ENCODE measurements at places on chromosomes 6 and 20.
A peak's percentile ranks its signal among the peaks of the same experiment; 100 is the strongest.

GRCh38 chr20:10105046-10105445 lies 70.3 kb downstream of the ANKEF1 start:
- no peak for DNase-seq

DNA sequence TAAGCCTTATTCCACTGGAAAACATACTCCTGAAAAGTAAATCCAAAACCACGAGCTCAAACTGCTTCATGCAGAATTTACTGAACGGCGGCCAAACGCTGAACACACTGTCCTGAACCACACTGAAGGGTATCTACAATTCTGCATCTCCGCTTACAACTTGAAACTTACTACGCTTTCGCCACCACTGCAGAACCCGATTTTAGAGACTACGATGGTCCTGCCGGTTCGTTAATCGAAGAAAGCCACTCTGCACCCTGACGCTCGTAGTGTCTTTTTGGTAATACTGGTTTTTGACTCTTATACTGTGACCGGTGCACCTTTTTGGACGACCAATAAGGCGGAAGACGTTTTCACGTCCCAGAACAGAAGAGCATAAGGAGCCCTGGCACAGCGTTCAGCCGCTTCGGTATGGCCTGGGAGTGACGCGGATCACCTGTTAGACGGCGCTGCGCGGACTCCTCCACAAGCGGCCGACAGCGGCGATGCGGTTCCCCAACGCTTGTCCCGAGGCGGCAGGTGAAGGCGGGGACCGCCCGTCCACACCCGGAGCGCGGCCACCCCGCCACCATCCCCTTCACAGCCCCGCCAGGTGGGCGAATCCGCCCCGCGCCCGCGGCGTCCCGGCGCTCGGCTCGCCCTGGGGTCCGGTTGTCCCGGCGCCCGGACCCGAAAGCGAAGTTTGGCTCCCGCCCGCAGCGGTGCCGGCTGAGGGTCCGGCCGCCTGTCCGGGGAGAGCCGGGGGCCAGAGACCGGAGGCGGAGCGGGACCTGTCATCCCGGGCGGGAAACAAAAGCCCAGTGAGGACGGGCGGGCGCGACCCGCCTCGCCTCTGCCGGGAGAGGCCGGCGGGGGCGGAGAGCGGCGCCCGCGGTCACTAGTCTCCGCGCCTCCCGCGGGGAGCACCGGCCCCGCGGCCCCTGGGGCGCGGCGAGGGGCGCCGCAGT lies 784 bp downstream of the FKBP5 start:
- DNase-seq, result peak; percentile 71

DNA sequence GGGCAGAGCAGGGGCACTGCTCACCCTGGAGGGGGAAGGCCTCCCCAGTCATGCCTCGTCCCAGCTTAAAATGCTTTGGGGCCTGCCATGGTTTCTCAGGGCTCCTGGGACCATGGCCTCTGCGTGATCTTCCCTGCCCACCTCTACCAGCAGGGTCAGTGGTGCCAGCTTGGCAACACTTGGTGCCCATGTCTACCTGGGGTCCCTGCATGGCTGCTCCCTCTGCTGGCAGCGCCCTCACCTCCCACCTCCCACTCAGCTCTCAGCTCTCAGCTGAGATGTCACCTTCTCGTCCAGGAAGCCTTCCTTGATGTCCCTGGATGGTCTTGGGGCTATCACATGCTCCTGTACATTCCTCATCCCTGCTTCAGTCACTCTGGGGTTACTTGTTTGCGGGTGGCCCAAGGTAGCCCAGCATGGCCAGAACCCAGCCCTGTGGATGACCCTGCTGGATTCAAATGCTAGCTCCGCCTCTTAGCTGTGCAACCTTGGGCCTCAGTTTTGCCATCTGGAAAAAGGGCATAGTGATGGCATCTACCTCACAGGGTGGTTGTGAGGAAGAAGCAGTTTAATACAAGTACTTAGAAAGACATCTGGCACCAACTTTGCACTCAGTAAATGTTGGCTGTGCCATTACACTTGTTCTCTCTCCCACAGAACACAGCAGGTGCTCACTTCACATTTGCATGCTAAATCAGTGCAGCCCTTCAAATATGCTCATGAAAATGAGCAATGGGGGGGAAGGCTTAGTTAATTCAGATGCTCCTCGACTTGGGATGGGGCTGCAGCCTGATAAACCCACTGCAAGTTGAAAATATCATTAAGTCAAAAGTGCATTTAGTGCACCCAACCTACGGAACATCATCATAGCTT lies 53.5 kb upstream of the PTPN1 start:
- DNase-seq, result no peak

- DNase-seq, result no peak
Observed at GRCh38 chr6:108874470-108875160, 26.4 kb downstream of the ARMC2 start.

GRCh38 chr20:23585808-23586734 lies 17.8 kb upstream of the CST9L start:
- DNase-seq, result no peak

DNA sequence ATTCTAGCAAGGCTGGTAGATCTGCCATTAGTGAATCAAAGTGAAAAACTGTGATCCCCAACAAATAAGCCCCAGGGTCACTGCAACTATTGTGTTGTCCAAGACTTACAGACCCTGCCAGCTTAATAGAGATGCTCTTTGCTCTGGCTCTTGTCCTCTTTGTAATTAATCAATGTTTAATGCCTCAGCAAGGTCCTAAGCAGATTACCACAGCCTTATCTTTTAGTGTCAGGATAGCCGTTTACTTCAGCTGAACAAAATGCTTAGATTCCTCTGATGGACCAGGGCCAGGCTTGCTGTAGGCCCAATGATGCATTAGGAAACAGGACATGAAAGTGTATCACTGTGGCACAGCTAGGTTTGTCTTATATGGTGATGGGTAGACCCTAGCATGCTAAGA lies 353.3 kb downstream of the HACE1 start:
- no peak for DNase-seq

DNA sequence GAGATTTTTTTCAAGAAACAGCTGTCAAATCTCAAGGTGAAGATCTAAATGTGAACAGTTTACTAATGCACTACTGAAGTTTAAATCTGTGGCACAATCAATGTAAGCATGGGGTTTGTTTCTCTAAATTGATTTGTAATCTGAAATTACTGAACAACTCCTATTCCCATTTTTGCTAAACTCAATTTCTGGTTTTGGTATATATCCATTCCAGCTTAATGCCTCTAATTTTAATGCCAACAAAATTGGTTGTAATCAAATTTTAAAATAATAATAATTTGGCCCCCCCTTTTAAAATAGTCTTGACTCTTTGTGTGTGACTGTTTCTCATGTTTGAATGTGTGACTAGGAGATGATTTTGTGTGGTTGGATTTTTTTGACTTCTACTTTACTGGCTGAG lies 4.0 kb downstream of the PNRC1 start:
- no peak for DNase-seq

DNA sequence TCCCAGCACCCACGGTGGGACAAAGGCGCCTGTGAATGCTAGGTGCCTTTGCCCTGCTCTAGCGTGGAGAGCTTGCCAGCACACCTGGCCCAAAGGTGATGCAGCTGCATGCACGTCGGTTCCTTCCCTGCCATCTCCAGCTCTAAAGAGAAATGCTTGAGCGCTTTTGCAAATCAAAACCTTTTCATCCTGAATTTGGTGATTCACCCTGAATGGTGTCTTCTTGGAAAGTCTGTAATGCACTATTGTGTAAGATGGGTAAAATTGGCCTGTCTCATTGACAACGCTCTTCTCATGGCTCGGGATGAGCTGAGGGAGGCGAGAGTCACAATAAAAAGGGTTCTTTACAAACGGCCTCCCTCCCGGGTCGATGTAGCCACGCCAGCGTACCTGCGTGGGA lies 103.1 kb upstream of the ID4 start:
- no peak for DNase-seq

DNA sequence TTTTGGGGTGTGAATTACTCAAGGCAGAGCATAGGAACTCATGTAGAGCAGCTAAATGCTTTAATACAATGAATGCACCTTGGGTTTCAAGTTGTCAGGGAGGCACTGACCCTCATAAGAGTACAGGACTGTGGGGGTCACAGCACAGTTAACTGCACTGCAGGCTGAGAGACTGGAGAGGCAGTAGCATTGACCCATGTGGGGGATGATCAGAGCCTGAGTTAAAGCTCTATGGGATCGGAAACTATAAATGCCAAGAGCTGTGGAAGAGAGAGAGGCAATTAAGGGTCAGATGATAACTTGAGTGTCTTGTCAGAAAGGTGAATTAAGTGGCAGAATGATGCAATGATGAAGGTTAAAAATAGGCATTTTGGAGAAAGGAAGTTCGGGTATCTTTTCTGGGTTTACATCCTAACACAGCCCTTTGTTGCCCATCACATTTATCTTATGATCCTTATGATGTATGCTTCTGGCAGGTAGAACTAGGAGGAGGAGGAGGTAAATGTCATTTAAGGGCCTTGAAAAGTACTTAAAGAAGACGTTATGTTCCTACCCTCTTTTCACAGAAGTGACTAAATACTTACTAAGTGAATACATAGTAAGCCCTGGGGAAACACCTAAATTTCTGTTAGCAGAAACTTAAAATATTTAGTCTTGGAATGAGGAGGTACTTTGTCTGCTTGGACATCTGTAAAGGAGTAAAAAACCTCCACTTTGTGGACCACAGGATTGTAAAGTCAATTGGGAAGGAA lies 24.2 kb downstream of the LRRC1 start:
- no peak for DNase-seq

GRCh38 chr6:9412951-9413559 lies 977.7 kb upstream of the SLC35B3 start:
- DNase-seq, result peak; percentile 62

GRCh38 chr6:118335325-118335816 lies 212.7 kb upstream of the PLN start:
- no peak for DNase-seq

DNA sequence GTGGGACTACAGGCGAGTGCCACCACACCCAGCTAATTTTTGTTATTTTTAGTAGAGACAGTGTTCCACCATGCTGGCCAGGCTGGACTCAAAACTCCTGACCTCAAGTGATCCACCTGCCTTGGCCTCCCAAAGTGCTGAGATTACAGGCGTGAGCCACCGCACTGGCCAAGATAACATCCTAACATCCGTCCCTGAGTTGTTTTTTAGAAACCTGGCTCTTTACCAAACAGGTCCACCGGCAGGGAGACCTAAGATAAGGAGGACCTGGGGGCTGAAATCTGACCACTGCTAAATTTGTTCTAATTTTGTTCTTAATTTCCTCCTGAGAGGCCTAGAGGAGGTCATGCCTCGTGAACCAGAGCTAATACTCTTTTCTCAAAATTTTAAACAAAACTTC lies 20.5 kb downstream of the CTCFL start:
- no peak for DNase-seq

DNA sequence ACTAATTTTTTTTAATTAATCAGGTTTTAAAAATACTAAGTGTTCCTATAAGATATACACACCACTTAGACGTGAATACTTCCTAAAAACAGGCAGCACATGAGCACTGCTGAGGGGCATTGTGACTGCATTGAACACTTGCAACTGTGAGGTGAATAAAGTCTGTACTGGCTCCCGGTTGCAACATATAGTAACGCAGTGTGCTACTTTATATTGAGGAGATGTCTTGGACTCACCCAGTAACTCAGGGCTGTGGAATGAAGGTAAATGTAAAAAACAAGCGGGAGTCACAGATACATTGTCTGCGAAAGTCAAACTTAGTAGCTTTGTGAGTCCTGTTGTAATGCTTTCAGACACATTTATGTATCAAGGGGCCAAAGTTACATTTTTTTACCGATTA lies 17.0 kb upstream of the HLA-A start:
- DNase-seq, result no peak

DNA sequence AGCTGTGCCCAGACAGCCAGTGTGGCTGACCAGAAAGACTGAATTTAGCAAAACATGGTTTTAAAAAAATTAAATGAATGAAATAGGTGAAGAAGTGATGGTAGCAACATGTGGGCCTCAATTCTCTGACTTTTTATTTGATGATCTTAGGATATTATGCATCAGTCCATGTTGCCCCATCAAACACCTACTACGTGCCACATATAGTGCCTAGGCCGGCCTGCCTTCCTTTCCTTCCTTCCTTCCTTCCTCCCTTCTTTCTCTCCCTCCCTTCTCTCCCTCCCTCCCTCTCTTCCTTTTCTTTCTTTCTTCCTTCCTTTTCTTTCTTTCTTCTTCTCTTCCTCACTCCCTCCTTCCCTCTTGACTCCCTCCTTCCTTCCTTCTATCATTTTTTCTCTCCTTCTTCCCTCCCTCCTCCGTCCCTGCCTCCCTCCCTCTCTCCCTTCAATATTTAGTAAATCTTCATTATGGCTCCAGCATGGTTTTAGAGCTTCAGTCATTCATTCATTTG lies 209.8 kb downstream of the TSHZ2 start:
- no peak for DNase-seq

GRCh38 chr6:148455674-148456558 lies 113.3 kb downstream of the SASH1 start:
- peak; percentile 36 for DNase-seq

- no peak for DNase-seq
Observed at GRCh38 chr6:56033401-56033800, 158.0 kb upstream of the BMP5 start.

GRCh38 chr20:62202083-62202395 lies 18.0 kb downstream of the HRH3 start:
- DNase-seq, result no peak

DNA sequence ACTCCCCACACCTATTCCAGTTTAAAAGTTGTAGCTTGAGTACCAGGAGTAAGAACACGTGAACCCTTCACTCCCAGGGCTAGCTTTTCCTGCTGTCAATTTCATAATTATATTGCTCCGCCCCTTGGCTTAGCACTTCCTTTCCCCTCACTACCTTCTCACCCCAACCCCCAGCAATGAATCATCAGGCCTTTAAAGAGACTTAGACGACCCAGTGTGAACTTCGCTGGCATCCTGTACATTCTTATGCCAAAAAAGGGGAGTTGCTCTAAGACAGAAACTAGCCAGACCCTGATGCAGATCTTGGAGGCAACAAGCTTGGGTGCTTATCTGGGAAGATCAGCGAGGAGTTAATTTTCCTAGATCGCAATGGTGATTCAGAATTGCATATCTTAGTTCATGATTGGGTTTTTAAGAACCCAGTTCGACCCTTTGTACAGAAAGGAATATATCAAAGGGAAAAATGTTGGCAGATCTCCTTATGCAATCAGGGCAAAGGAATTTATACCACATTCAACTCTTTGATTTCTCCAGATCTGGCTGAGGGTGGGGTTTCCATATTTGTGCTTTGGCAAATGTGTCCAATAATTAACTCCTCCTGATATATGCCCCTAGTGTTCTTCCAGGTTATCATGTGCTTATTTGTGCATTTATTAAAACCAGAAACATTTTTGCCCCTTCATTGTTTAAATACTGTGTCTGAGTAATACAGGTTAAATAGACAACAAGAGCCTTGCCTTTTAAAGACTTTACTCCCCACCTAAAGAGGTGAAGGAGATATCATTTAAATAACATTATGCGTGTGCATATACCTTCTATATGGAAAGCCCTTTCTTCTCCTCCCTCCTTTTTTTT lies 8.1 kb upstream of the ATXN1 start:
- no peak for DNase-seq

- DNase-seq, result no peak
Observed at GRCh38 chr6:168062346-168063289, 16.4 kb downstream of the FRMD1 start.

GRCh38 chr6:168703990-168704389 lies 263.0 kb downstream of the SMOC2 start:
- no peak for DNase-seq

GRCh38 chr20:60691966-60692615 lies 560.0 kb upstream of the CDH4 start:
- DNase-seq, result no peak
